Heart left ventricle (tissue), 16 donors: ENCODE measurements at places on chromosomes 3 and 15.

- DNase-seq: no peak
Measured at GRCh38 chr3:180959691-180960090, 29.8 kb downstream of the DNAJC19 start.

DNA sequence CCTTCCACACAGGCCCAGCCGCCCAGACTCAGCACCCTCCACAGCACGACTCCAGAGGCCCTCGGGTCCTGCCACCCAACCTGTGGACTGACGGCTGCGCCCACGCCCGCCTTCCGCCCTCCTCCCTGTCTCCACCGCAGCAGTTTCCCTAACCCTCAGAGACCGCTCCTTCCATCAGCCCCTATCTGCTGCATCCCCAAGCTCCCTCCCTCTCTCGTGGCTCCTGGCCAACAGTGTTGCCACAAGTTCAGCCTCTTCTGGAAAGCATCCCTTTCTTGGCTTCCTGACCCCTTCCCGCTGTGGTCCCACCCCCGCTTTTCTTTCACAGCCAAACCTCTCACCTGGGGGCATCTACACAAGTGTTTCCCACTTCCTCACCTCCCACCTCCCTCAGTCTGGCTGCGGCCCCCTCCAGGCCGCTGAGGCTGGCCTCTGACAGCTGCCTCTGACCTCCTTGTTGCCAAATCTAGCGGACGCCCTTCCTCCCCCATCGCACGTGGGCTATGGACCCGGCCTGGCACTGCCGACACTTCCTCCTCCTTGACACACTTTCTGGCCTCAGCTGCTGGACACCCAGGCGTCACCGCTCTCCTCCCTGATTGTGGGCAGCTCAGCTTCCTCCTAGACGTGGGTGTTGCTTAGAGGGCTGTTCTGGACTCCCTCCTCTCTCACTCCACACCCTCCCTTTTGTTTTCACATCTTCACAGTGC, 168.8 kb upstream of the TLE3 start:
- peak; percentile 78 for DNase-seq

DNA sequence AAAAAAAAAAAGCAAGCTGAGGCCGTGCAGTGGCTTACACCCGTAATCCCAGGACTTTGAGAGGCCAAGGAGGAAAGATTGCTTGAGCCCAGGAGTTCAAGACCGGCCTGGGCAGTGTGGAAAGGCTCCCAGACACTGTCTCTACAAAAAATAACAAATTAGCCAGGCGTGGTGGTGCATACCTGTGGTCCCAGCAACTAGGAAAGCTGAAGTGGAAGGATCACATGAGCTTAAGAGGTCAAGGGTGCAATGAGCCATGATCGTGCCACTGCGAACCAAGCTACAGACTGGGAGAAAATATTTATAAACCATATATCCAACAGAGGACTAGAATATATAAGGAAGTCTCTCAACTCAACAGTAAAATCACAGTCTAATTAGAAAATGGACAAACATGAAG, 10.0 kb downstream of the KLHDC8B start:
- DNase-seq: no peak

- no peak for DNase-seq
Measured at GRCh38 chr3:119690043-119690656, 12.7 kb upstream of the CFAP91 start.

- no peak for DNase-seq
Measured at GRCh38 chr15:48602358-48603122, 43.0 kb downstream of the FBN1 start.

DNA sequence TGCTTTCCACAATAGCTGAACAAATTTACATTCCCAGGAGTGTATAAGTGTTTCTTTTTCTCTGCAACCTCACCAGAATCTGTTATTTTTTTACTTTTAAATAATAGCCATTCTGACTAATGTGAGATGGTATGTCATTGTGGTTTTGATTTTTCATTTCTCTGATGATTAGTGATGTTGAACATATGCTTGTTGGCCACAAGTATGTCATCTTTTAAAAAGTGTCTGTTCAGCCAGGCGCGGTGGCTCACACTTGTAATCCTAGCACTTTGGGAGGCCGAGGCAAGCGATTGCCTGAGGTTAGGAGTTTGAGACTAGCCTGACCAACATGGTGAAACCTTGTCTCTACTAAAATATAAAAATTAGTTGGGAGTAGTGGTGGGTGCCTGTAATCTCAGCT, 619.3 kb downstream of the SI start:
- no peak for DNase-seq

DNA sequence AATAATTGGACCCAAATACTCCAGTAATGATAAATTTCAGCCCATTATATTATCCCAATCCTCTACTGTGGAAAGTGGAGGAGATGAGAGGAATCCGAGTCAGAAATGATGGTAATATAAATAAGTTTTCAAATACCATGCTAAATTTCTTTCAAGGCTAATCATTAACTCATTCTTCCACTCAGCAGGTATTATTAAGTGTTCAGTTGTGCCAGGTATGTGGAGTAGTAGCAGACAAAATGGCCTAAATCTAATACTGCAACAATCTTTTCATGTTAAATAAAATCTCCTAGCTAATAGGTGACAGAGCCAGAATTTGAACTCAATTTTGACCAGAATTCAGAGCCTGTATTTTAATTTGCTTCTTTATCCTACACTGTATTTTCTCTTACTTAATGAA, 538.6 kb upstream of the ROBO2 start:
- DNase-seq: no peak

DNA sequence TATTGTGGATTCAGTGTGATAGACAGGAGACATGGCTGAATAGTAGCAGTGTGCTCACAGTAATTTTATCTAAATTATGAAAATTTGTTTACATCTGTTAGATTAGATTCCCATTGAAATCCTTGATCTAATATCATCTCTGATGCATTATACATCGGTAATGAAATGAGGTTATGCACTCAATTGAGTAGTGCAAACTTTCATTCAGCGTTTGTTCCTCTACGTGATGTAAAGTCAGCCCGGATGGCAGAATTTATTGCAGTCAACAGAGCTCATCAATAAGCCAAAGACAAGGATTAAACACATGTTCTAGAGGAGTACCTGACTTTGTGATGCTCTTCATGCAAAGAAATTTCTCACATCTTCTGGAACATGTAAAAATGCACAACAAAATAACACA, 549.2 kb downstream of the GOLGA6L6 start:
- no peak for DNase-seq

GRCh38 chr3:154195620-154196356, 74.6 kb downstream of the ARHGEF26 start:
- no peak for DNase-seq

GRCh38 chr3:191414732-191415131, 46.2 kb upstream of the PYDC2 start:
- DNase-seq: no peak

- DNase-seq: no peak
Measured at GRCh38 chr15:36407647-36408046, 171.8 kb upstream of the CDIN1 start.

- no peak for DNase-seq
Measured at GRCh38 chr3:53665608-53666425, 171.4 kb downstream of the CACNA1D start.

DNA sequence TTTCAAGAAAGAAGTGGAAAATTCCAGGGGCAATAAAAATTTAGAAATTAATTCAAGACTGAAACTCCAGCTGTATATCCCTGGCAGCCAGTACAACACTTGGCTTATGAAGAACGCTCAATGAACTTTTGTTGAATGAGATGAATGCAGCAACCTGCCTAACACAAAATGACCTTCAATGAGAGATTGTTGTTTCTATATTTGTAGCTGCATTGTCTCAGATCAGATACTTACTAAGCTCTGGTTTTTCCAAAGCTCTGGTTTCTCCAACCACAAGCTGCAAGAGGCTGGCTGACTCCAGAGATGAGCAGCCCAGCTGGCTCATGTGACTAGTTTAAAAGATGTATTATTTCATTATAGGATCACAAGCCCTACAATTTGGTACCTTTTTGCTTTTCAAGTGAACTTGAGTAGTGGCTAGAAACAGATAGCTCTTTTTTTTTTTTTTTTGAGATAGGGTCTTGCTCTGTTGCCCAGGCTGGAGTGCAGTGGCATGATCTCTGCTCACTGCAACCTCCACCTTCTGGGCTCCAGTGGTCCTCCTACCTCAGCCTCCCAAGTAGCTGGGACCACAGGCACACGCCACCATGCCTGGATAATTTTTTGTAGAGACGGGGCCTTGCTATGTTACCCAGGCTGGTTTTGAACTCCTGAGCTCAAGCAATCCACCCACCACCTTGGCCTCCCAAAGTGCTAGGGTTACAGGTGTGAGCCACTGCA, 57.4 kb downstream of the UMPS start:
- no peak for DNase-seq

- DNase-seq: no peak
Measured at GRCh38 chr15:82106679-82107078, 60.9 kb upstream of the MEX3B start.

DNA sequence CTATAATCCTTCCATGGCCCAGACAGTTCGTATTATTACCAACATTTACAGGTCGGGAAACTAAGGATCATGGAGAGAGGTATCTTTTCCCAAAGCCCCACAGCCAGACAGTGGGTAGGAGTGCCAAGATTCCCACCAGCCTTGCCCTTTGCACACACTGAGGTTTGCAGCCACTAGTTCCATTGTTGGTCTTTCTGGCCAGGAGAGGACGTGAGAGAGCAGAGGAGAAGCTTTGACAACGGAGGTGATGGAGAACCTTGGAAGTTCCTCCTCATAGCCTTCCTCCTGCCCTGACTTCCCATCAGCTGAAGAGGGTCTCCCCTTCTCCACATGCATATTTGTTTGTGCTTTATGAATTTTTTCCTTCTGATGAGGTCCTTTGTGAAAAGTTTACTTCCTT, 50.5 kb upstream of the PLCL2 start:
- DNase-seq: no peak

- DNase-seq: no peak
Measured at GRCh38 chr15:35078221-35078915, 6.7 kb downstream of the NANOGP8 start.

DNA sequence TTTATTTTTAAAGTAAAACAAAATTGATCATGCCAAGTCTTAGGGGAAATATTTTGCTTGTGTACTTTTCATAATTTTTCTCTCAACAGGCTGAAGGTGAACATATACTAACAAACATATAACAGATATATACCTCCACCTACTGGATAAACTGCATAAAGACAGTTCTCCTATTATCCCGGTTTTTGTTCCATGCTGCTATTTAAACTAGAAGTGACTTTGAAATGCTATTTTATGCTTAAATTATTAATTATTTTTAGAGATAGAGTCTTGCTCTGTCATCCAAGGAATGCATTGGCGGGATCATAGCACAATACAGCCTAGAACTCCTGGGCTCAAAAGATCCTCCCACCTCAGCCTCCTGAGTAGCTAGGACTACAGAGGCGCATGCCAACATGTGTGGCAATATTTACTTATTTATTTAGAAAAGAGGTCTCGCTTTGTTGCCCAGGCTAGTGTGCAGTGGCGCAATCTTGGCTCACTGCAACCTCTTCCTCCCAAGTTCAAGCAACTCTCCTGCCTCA, 49.8 kb downstream of the ST3GAL6 start:
- no peak for DNase-seq

GRCh38 chr15:46091860-46092450, 457.1 kb downstream of the SQOR start:
- no peak for DNase-seq

- DNase-seq: no peak
Measured at GRCh38 chr15:47548231-47548630, 169.1 kb upstream of the SEMA6D start.
